ENCODE measurements at places on chromosomes 1 and 21.
A peak's percentile ranks its signal among the peaks of the same experiment; 100 is the strongest.

GRCh38 chr1:233719655-233720341, 105.9 kb downstream of the KCNK1 start:
- DNase-seq, result no peak

DNA sequence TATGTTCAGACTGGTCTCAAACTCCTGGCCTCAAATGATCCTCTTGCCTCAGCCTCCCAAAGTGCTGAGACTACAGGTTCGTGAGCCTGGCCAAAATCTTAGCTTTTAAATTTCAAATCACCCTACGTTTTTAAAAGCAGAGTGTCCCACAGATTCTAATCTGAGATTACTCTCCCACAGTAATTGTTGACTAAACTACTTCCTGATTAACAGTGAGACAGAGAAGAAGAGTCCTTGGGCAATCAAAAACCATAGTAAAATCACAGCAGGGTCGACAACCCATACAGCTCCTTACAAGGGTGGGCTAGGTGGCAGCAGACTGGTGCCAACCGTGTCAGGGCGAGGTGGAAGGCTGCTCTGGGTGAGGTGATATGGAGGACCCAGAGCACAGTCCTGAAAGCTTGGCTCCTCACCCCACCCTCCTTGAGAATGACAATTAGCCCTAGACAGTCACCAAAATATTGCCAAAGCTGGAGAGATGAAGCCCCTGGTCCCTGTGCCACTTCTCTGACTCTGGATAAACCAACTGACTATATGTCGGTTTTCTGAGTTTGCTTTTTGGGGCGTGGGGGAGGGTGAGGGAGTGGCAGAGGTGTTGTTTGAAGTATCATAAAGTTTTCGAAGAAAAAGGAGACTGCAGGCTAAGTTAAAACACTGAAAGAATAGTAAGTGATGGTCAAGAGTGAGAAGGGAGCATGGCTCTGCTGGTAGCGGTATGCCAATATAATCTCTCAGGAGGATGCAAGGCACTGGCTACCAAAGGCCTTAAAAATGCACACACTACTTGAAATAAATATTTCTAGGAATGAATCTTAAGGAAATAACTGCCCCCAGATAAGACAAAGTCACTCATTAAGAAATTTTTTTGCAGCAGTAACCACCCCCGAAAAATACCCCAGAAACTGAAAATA, 86.8 kb downstream of the SLC45A1 start:
- DNase-seq, result no peak

- DNase-seq, result no peak
Measured at GRCh38 chr1:198088360-198089071, 68.3 kb upstream of the NEK7 start.

GRCh38 chr1:205504311-205505075, at the start of gene CDK18:
CDK18 (plus strand) TSS chr1:205504669; CDS start chr1:205523168, 18,499 bp downstream.
- DNase-seq, result peak; percentile 42

GRCh38 chr1:41674522-41674921, 190.0 kb upstream of the EDN2 start:
- DNase-seq, result no peak

DNA sequence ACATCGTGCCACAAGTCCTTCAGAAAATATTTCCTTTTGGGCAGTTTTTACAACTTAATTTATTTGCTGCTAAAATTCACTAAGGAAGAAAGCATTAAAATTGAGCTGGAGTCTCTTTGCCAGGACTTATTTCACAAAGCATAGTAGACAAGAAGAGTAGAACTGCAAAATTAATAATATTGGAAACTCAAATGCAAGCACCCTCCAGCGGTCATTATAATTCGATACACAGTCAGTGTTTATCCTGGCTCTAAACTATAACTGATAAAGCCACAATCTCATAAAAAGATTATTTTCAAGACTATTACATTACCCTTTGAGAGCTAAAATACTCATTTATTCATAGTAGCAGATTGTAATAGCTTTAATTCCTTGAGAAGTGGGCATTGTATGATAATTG, 655.4 kb downstream of the RWDD3 start:
- no peak for DNase-seq

GRCh38 chr1:16128338-16128741, 27.5 kb downstream of the EPHA2 start:
- DNase-seq, result no peak

DNA sequence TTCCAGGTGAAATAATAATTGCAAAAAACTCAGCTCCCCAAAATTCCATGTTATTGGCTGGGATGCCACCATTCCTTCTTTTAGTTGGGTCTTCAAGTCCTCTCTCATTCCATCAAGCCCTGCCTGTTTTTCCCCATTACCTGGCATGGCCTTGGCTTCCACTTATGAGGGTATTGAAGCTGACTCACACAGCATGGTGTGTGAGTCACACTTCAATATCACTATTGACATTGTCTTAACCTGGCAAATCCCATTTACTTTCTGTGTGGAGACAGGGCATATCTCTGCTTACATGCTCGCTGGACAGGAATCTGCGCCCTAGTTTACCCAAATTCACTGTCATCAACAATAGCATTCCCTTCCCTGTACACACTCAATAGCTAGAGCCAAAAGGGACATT, 1806.8 kb downstream of the BRINP3 start:
- DNase-seq, result no peak

GRCh38 chr1:169109561-169110134, 3.2 kb downstream of the ATP1B1 start:
- DNase-seq, result no peak

- no peak for DNase-seq
Measured at GRCh38 chr1:23456226-23456625, 27.8 kb downstream of the ASAP3 start.

DNA sequence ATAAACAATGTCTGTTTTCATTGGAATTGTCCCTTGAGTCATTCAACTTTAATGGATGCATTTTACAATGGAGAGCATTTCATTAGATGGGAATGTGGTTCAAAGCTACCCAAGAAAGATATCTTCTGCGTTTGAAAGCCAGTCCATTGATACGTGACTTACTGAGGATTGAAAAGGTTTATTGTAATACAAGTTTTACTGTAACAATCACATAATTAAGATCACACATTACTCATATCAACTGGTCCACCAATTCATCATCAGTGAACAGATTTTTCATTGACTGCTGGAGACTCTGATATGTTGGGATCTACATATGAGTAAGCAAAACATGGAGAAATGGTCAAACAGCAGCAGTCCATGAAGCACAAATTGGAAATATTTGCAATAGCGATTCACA, 32.8 kb downstream of the KRTAP24-1 start:
- DNase-seq, result no peak

GRCh38 chr1:54695221-54695620, 20.4 kb upstream of the TTC4 start:
- no peak for DNase-seq
